ENCODE measurements at places on chromosomes 4 and X.

DNA sequence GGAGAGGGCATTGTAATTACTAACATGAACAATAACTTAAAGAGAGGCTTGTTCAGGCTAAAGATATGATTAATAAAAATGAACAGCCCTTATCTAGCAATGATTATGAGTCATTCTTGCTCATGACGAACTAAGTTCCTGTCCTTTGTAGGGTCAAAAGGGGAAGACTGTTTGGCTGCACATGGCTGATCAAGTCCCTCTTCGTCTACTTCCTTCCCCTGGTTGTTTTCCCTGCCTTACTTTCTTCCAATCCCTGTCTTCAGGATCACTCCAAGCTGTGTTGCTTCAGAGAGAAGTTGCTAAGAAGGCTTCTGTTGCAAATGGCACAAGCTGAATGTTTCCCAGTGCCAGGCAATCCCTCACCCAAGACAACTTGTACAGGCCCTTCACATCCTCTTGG, 115.0 kb upstream of the HS3ST1 start:
- DNase-seq, result peak; percentile 27

- DNase-seq, result no peak
Measured at GRCh38 chrX:6748595-6748994, 213.7 kb upstream of the VCX3A start.

GRCh38 chr4:119501740-119502139, 126.9 kb downstream of the PDE5A start:
- no peak for DNase-seq

GRCh38 chr4:23746672-23747071, 143.2 kb downstream of the PPARGC1A start:
- DNase-seq, result no peak

- no peak for DNase-seq
Measured at GRCh38 chr4:158827543-158827981, 58.7 kb downstream of the FNIP2 start.

GRCh38 chr4:155085843-155086530, 122.4 kb upstream of the NPY2R start:
- peak; percentile 4 for DNase-seq
